Upper lobe of right lung (tissue), 1 donor: ENCODE measurements at places on chromosomes 13 and 19. TPM values are rescaled to one million over a fixed set of nuclear protein-coding genes. Genes with fewer than 3 reads are reported as not detected.

Gene WDR18
- 21.9 TPM for total RNA-seq

- H3K36me3 ChIP-seq: no peaks in the 10 kb centered on the region
- peaks cover 25% of the 10 kb centered on the region for H3K4me1 ChIP-seq
- no peaks in the 10 kb centered on the region for H3K27me3 ChIP-seq
Observed at GRCh38 chr19:45404557-45405434, at the start of gene PPP1R13L. PPP1R13L (minus strand) TSS chr19:45405069; CDS start chr19:45398318, 6,751 bp downstream.

- no peak overlapping the region for H3K27ac ChIP-seq
- no peak overlapping the region for H3K4me3 ChIP-seq
- H3K4me1 ChIP-seq: peaks cover 19% of the 10 kb centered on the region
Observed at GRCh38 chr13:80047406-80047805, 293.5 kb downstream of the SPRY2 start.

DNA sequence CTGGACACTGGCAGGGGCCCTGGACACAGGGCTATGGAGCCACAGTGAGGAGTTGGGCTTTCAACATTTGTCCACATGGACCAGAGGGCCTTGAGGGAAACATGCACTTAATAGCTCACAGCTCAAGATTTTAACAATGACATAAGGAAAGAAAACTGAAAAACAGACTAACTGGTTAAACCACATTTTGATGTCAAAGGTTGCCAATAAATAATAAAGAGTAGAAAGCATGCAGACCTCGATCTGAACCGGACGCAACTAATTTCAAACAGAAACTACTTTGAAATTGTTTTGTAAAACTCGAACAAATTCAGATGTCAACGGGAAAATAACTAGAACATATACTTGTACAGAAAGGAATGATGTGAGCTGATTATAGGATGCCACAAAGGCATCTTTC is 15.5 kb upstream of the ZNF888 start:
- H3K27me3 ChIP-seq: no peaks in the 10 kb centered on the region
- no peak overlapping the region for H3K27ac ChIP-seq
- H3K36me3 ChIP-seq: no peaks in the 10 kb centered on the region
- no peak for DNase-seq
- peaks cover 10% of the 10 kb centered on the region for H3K4me1 ChIP-seq

GRCh38 chr13:112443191-112443994 is 67.2 kb downstream of the SPACA7 start:
- H3K27ac ChIP-seq: no peak overlapping the region
- DNase-seq: no peak
- H3K36me3 ChIP-seq: no peaks in the 10 kb centered on the region
- peaks cover 3% of the 10 kb centered on the region for H3K4me1 ChIP-seq
- H3K4me3 ChIP-seq: no peak overlapping the region
- peaks cover 29% of the 10 kb centered on the region for H3K27me3 ChIP-seq

DNA sequence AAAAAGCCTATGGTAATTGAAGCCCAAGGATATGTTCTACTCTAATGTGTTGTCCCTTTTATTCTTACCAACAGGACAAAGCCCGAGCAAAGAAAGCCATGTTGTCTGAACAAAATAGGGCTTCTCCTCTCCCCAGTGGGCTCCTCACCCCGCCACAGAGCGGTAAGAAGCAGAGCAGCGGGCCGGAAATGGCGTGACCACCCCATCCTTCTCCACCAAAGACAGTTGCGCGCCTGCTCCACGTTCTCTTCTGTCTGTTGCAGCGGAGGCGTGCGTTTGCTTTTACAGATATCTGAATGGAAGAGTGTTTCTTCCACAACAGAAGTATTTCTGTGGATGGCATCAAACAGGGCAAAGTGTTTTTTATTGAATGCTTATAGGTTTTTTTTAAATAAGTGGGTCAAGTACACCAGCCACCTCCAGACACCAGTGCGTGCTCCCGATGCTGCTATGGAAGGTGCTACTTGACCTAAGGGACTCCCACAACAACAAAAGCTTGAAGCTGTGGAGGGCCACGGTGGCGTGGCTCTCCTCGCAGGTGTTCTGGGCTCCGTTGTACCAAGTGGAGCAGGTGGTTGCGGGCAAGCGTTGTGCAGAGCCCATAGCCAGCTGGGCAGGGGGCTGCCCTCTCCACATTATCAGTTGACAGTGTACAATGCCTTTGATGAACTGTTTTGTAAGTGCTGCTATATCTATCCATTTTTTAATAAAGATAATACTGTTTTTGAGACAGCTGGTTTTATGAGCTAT is 12.0 kb downstream of the CCNE1 start:
- no peaks in the 10 kb centered on the region for H3K27me3 ChIP-seq
- H3K4me1 ChIP-seq: no peaks in the 10 kb centered on the region
- peak; percentile 31 for DNase-seq
- H3K4me3 ChIP-seq: no peak overlapping the region

Gene TEX29
- total RNA-seq: 0.81 TPM

GRCh38 chr19:39218230-39219007 is 14.4 kb upstream of the SYCN start:
- H3K27ac ChIP-seq: no peak overlapping the region
- H3K27me3 ChIP-seq: peaks cover 1% of the 10 kb centered on the region
- no peak for DNase-seq
- H3K36me3 ChIP-seq: no peaks in the 10 kb centered on the region
- H3K4me1 ChIP-seq: no peaks in the 10 kb centered on the region
- no peak overlapping the region for H3K4me3 ChIP-seq

Gene COX7A1
- 79.4 TPM for total RNA-seq

DNA sequence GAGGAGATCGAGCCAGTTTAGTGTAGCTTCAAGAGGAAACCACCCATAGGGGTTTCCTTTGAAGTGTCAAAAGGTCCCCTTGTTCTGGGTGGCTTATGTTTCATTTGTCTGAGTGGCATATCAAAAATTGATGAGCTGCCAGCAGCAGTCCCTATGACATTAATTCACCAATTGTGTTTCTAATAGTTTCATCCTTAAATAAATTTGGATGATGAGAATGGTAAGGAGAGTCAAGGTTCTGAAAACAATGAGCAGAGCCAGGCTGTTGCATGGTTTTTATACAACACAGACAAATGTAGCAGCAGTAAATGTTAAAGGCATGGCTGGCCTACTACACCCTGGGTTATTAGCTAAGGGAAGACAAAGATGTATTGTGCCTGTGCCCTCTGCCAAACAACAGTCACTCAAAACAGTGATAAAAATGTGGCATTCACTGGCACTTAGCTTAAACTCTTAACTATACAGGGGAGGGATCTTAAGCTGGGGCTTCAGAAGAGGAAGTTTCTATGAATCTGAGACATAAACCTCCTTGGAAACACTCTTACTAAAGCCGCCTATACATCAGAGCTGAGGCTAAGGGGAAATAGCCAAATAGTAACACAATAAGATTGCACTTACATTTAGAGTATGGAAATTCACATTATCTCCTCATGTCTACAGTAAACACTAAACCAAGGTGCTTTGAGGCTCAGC is 200.5 kb downstream of the POU4F1 start:
- no peaks in the 10 kb centered on the region for H3K36me3 ChIP-seq
- DNase-seq: no peak
- no peak overlapping the region for H3K27ac ChIP-seq
- H3K4me3 ChIP-seq: no peak overlapping the region
- no peaks in the 10 kb centered on the region for H3K4me1 ChIP-seq

GRCh38 chr13:49374585-49375290 is 69.1 kb downstream of the CAB39L start:
- peaks cover 7% of the 10 kb centered on the region for H3K4me1 ChIP-seq
- H3K27me3 ChIP-seq: no peaks in the 10 kb centered on the region
- H3K27ac ChIP-seq: no peak overlapping the region
- no peak for DNase-seq
- no peak overlapping the region for H3K4me3 ChIP-seq

- H3K36me3 ChIP-seq: no peaks in the 10 kb centered on the region
- peak overlapping the region; percentile 70 for H3K27ac ChIP-seq
- peaks cover 13% of the 10 kb centered on the region for H3K4me1 ChIP-seq
- peak overlapping the region; percentile 12 for H3K4me3 ChIP-seq
Observed at GRCh38 chr19:8194528-8195267, 14.5 kb upstream of the CERS4 start.

GRCh38 chr13:39375601-39376000 is 227.4 kb downstream of the LHFPL6 start:
- no peak for DNase-seq
- H3K27me3 ChIP-seq: no peaks in the 10 kb centered on the region
- H3K36me3 ChIP-seq: no peaks in the 10 kb centered on the region
- H3K27ac ChIP-seq: no peak overlapping the region
- no peaks in the 10 kb centered on the region for H3K4me1 ChIP-seq
- no peak overlapping the region for H3K4me3 ChIP-seq

- H3K36me3 ChIP-seq: peaks cover 22% of the 10 kb centered on the region
- no peak for DNase-seq
- H3K4me1 ChIP-seq: peaks cover 31% of the 10 kb centered on the region
Observed at GRCh38 chr19:2327773-2328400, 499 bp downstream of the LSM7 start.

DNA sequence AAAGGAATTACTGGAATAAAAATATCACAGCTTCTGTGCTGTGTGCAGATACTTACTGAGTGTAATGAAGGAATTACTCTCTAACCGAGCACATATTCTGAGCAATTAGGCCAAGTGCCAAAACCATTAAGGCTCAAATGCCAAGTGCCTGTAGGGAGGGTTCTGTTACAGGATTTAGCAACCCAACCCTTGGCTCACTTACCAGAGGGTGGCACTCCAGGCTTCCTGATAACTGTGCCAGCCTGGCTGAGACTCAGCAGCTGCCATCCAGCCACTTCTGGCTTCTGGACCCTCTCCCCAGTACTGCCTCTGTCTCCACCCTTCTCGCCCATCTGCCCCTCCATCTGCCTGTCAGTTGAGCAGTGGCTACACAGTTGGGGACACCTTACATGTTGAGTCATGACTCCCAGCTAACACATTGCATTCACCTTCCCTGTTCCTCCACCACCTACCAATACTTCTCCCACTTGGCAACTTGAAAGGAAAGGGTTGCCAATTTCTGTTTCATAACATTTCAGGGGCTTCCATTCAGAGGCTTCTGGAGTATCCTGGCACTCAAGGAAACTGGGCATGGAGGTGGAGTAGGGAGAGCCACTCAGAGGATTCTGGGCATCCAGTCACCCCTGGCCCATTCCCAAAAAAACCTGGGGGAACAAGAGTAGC is 110.5 kb downstream of the COG6 start:
- no peak for DNase-seq
- H3K4me3 ChIP-seq: no peak overlapping the region
- H3K27ac ChIP-seq: no peak overlapping the region
- no peaks in the 10 kb centered on the region for H3K4me1 ChIP-seq

GRCh38 chr13:67086260-67086659 is 143.9 kb downstream of the PCDH9 start:
- no peaks in the 10 kb centered on the region for H3K4me1 ChIP-seq
- no peaks in the 10 kb centered on the region for H3K36me3 ChIP-seq
- no peak overlapping the region for H3K27ac ChIP-seq

GRCh38 chr19:45885556-45886426 is at the start of gene IRF2BP1:
IRF2BP1 (minus strand) TSS chr19:45886141; CDS start chr19:45885774, 367 bp downstream.
- peak within 1 kb of the TSS; percentile 72 for H3K4me3 ChIP-seq
- no peaks in the 10 kb centered on the region for H3K27me3 ChIP-seq
- DNase-seq: peak; percentile 96
- H3K4me1 ChIP-seq: peaks cover 32% of the 10 kb centered on the region
- H3K27ac ChIP-seq: peak within 1 kb of the TSS; percentile 92
- H3K36me3 ChIP-seq: no peaks in the 10 kb centered on the region

Gene ZNF577
- total RNA-seq: 9.4 TPM

Gene CIC
- 76.7 TPM for total RNA-seq

GRCh38 chr13:34258646-34259386 is 440.9 kb downstream of the RFC3 start:
- no peaks in the 10 kb centered on the region for H3K4me1 ChIP-seq
- no peaks in the 10 kb centered on the region for H3K36me3 ChIP-seq
- no peaks in the 10 kb centered on the region for H3K27me3 ChIP-seq
- H3K4me3 ChIP-seq: no peak overlapping the region
- DNase-seq: no peak
- no peak overlapping the region for H3K27ac ChIP-seq

- no peak overlapping the region for H3K4me3 ChIP-seq
- no peaks in the 10 kb centered on the region for H3K27me3 ChIP-seq
- no peaks in the 10 kb centered on the region for H3K4me1 ChIP-seq
- no peak for DNase-seq
- H3K27ac ChIP-seq: no peak overlapping the region
Observed at GRCh38 chr13:37647031-37647650, 48.6 kb upstream of the POSTN start.

DNA sequence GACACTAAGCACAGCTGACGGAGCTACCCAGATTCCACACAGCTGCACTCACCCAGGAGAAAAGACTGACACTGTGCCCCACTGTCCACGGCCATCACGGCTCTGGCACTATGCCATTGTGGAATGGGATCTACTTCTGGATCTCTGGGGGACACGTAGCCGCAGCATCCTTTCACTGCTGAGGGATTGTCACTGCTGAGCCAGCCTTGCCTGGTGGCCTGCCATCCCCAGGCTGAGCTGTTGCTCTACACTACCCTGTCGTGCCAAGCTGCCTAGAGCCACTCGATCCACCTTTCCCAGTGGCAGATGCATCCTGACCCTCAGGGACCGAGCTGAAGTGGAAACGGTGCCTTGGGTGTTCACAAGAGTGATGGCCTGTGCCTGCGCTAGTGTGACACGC is 5.0 kb upstream of the LILRB5 start:
- H3K27ac ChIP-seq: no peak overlapping the region
- H3K4me3 ChIP-seq: no peak overlapping the region
- no peaks in the 10 kb centered on the region for H3K27me3 ChIP-seq
- H3K36me3 ChIP-seq: no peaks in the 10 kb centered on the region
- no peaks in the 10 kb centered on the region for H3K4me1 ChIP-seq

- H3K4me1 ChIP-seq: peaks cover 6% of the 10 kb centered on the region
- no peak for DNase-seq
- no peak overlapping the region for H3K4me3 ChIP-seq
- no peaks in the 10 kb centered on the region for H3K27me3 ChIP-seq
- no peak overlapping the region for H3K27ac ChIP-seq
- no peaks in the 10 kb centered on the region for H3K36me3 ChIP-seq
Observed at GRCh38 chr13:43514311-43514710, 272.5 kb downstream of the ENOX1 start.

Gene RASAL3
- total RNA-seq: 19.1 TPM

Gene ATP4B
- total RNA-seq: not detected

Gene RNF17
- not detected for total RNA-seq

Gene OR10H1
- not detected for total RNA-seq

- no peaks in the 10 kb centered on the region for H3K27me3 ChIP-seq
- no peak overlapping the region for H3K4me3 ChIP-seq
- peaks cover 66% of the 10 kb centered on the region for H3K4me1 ChIP-seq
- no peaks in the 10 kb centered on the region for H3K36me3 ChIP-seq
- no peak for DNase-seq
Observed at GRCh38 chr13:33274264-33274663, 11.3 kb downstream of the STARD13 start.

Gene CYP2A6
- not detected for total RNA-seq

Gene NLRP11
- not detected for total RNA-seq

DNA sequence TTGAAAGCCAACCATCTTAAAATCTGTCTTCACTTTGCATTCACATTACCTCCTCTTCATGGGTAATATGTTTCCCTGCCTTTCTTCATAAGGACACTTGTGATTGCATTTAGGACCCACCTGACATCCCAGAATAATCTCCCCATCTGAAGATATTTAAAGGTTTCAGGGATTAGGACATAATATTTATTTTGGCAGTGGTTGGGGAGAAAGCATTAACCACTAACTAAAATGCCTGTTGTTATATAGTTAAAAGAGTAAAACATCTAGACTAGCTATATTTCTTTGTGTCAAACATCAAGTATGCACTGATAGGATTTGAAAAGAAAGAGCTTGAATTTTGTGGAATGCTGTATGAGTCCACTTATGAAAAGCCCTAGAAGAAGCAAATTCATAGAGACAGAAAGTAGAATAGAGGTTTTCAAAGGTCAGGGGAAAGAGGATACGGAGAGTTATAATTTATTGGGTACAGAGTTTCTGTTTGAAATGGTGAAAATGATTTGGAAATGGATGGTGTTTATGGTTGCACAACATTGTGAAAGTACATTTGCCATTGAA is 457.7 kb upstream of the SPRY2 start:
- no peak overlapping the region for H3K4me3 ChIP-seq
- H3K27ac ChIP-seq: no peak overlapping the region
- no peaks in the 10 kb centered on the region for H3K27me3 ChIP-seq
- no peaks in the 10 kb centered on the region for H3K4me1 ChIP-seq
